ENCODE measurements at places on chromosomes 3 and 15.

GRCh38 chr3:172564499-172564898 lies 41.3 kb upstream of the TNFSF10 start:
- DNase-seq, result no peak

DNA sequence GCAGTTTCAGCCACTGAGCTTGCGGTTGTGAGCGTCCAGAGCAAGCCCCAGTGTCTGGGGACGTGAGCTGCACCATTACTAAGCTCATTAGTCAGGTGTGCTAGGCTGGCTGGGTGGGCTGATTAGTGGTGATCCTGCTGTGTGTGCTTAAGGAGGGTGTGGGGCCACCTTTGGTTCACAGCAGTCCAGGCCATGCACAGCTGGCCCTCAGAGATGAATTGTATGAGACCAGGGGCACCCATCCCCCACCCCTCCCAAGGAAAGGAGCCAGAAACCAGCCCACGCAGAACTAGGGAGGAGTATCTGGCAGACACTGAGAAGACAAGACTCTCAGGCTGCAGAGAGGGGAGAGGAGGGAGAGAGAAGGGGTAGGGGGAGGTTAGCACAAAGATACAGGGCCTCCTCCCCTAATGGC lies 3.8 kb downstream of the TYRO3 start:
- DNase-seq, result no peak

DNA sequence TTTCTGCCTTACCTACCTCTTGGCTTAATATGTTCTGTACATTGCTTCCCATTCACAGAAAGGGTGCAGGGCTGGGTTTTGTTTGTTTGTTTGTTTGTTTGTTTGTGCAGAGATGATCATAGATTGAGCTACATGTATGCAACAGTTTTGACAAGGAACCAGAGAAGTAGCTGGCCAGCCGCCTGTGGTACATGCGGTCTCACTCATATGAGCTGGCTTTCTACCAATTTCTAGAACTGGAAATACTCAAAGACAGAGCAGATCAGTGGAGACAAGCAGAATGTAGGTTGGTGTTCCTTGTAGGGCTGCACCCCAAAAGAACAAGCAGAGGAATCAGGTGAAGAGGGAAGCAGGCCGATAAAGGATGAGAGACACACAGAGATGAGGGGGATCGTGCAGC lies 502.7 kb downstream of the SOX2 start:
- DNase-seq, result no peak

GRCh38 chr3:149273096-149273751 lies 51.6 kb upstream of the CP start:
- DNase-seq, result no peak

DNA sequence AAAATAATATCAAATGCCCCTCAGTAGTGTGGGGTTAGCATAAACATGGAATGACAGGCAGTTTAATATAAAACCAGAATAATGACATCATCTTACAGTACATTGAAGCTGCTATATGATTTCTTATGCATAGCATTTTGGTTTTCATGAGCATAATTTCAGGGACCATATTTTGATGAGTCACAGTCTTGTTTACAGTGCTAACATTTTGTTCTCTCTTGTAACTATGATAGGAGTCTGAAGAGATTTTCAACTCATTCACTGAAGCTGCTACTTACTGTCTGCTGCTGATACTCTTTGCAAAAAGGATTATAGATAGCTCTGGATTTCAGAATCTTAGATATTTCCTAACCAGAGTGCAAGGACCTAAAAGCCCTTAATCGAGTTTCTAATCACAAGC lies 92.6 kb upstream of the CCDC54 start:
- DNase-seq, result no peak

- no peak for DNase-seq
These were observed 215.2 kb upstream of the ROBO2 start for GRCh38 chr3:76824658-76825240.

GRCh38 chr3:67296039-67296892 lies 298.2 kb downstream of the KBTBD8 start:
- no peak for DNase-seq

GRCh38 chr3:43015991-43016865 lies 37.1 kb downstream of the GASK1A start:
- no peak for DNase-seq

GRCh38 chr3:155026999-155027591 lies 53.0 kb upstream of the MME start:
- no peak for DNase-seq

DNA sequence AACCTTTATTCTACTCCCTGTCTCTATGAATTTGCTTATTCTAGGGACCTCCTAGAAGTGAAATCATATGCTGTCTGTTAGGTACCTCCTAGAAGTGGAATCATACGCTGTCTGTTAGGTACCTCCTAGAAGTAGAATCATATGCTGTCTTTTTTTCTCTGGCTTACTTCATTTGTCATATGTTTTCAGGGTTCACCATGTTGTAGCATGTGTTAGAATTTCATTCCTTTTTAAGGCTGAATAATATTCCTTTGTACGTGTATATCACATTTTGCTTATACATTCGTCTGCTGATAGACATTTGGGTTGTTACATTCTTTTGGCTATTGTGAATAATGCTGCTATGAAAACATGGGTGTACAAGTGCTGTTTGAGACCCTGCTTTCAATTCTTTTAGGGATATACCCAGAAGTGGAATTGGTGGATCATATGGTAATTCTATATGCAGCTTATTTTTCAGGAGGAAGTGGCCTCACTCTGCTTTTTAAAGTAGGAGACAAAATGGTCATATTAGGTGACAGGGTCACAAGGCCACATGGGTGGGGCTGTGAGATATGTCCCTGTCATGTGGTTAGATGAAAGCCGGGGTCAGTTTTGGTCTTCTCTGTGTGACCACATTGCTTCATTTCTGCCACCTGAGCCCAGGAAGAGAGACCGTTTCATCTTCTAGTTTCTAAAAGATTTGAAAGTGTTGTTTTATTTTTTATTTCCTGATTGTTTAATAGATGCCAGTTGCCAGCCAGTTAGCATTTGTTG lies 76.7 kb downstream of the FLNB start:
- DNase-seq, result no peak

DNA sequence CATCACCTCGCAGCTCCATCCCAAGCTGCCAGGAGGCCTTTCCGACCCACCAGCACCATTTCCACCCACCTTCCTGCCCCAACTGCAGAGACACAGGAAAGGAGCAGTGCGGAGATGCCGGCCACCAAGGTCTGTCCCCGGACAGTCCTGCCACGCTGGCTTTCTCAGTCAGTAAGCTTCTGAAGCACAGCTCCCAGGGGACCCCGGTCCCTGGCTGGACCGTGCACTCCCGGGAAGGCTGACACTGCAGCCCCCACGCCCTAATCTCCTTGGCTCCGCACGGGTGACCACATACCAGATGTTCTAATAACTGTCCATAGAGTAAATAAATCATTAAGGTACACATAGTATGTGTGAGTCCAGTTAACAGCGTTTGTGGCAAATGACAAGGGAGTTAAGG lies 73.5 kb downstream of the VGLL4 start:
- no peak for DNase-seq

- no peak for DNase-seq
These were observed 165.2 kb downstream of the PGPEP1L start for GRCh38 chr15:98842192-98842972.

DNA sequence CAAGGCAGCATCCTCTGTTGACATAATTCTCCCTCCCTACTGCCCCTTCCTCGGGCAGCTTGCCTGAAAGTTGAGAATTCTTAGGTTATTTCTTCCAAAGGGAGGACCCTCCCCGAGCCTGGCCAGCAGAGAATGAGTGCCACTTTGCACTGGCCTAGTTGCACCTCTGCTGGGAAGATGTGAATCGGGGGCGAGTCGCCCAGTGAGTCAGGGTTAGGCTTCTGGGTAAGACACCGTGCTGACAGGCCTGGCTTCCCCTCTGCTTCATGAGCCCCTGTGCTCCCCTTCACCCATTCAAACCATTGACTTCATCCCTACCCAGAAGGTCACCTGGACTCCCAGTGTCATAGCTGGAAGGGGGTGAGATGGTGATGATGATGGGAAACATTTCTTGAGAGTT lies 82.3 kb downstream of the AAGAB start:
- DNase-seq, result no peak

GRCh38 chr3:40109641-40110490 lies 199.6 kb upstream of the EIF1B start:
- DNase-seq, result no peak

- no peak for DNase-seq
These were observed 15.2 kb downstream of the TGFBR2 start for GRCh38 chr3:30621576-30621975.

DNA sequence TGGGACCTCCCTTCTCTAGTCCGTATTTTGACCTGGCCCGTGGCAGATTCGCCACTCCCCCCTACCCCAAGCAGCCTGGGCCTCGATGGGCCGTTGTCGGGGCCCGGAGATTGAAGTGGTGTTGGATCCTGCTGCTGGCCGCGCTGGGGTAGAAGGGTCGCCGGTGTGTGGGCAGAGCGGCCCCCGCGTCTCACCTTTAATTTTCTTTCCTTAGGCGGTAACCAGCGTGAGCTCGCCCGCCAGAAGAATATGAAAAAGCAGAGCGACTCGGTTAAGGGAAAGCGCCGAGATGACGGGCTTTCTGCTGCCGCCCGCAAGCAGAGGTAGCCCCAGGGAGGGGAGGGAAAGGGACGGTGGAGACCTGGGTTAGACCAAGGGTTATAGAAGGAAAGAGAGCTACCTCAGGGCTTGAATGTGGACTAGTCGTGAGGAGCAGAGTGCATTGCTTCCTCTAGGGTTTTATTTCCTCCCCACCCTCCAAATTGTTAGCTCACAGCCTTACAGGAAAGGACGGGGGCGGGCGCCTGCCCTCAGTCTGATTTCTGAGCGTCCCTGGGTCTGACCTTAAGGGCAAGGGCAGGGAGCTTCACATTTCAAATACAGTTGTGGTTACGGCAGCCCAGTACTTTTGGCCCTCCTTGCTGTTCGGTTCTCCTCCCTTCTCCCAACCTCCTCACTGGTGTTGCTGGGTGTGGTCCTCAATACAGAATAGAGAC lies 799 bp downstream of the SERF2 start:
- no peak for DNase-seq

GRCh38 chr3:50304601-50305000 lies 1.2 kb upstream of the HYAL1 start:
- DNase-seq, result no peak

GRCh38 chr3:16595778-16596177 lies 9.4 kb downstream of the DAZL start:
- DNase-seq, result no peak

DNA sequence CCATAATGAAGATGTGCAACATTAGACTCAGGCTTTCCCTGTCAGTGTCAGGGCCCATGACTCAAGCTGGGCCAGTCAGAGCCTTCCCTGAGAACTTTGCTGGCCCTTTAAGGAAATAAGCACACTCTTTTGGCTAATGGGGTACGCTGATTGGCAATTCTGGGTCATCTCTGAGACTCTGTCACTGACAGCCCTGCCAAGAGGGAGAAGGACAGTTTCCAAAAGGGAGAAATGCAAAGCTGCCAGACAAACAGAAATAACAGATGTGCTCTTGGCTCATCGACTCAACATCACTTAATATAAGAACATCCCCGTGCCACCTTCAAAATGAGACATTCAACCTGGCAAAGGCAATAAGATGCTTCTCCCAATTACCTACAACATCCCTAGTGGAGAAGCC lies 491.9 kb upstream of the PROK2 start:
- no peak for DNase-seq

DNA sequence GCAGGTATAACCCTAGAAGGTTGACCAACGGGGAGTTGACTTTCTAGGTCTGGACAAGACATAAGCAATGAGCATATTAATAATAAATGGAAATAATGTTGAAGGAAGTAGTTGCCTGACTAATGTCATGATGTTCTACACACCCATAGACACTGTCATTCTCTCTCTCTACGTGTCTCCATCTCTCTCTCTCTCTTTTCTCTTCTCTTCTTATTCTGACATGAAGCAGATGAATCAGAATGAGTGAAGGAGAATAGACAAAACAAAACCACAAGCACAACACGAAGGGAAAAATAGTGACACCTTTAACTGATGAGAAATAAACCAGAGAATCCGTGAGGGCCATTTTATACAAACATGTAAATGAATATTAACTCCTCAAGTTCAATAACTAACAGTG lies 26.7 kb upstream of the CCDC80 start:
- no peak for DNase-seq

- peak; percentile 56 for DNase-seq
These were observed at the start of gene NIT2 for GRCh38 chr3:100334488-100335351. Gene NIT2 (plus strand): TSS chr3:100334757. CDS start chr3:100334792, 35 bp downstream.

DNA sequence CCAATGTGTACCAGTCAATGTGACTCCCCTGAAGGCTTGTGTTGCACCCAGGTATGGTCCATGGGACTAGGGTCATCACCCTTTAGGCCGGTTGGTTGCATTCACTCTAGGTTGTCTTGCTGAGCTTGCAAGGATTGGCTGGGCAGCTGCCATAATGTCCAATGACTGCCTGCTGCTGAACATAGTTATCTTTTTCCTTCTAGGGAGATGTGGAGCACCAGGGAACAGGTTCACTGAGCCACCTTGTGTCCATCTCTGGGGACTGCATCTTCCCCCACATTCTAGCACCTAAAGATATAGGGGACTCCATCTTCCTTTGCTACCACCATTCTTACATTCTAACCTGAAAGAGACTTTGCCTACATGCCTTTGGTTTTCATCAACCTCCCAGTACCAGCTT lies 580.4 kb upstream of the TBL1XR1 start:
- no peak for DNase-seq
